ENCODE measurements at places on chromosomes 6 and 20.

- no peak for DNase-seq
Measured at GRCh38 chr6:167995302-167995701, 2.2 kb upstream of the KIF25 start.

DNA sequence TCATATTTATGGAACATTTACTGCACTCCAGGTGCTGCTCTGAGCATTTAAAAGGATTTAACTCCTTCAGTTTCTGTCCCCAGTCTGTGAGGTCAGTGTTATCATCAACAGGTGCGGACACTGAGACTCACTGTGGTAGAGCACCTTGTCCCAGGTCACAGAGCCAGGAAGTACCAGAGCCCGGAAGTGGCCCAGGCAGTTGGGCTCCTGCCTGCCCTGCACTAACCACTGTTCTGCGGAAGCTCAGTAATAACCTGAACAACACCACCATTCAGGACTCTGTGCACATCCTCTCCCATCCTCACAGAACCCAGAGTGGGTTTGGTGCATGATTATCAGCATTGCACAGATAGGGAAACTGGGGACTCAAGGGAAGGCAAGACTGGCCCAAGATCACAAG, 16.8 kb upstream of the SIRPG start:
- DNase-seq: no peak

- no peak for DNase-seq
Measured at GRCh38 chr20:4069751-4070150, 54.4 kb upstream of the RNF24 start.

GRCh38 chr6:35977308-35977707, 47.1 kb downstream of the SLC26A8 start:
- DNase-seq: no peak

GRCh38 chr20:16758454-16759180, 10.5 kb downstream of the OTOR start:
- DNase-seq: no peak

GRCh38 chr20:33687370-33687915, 1.3 kb upstream of the E2F1 start:
- DNase-seq: no peak

DNA sequence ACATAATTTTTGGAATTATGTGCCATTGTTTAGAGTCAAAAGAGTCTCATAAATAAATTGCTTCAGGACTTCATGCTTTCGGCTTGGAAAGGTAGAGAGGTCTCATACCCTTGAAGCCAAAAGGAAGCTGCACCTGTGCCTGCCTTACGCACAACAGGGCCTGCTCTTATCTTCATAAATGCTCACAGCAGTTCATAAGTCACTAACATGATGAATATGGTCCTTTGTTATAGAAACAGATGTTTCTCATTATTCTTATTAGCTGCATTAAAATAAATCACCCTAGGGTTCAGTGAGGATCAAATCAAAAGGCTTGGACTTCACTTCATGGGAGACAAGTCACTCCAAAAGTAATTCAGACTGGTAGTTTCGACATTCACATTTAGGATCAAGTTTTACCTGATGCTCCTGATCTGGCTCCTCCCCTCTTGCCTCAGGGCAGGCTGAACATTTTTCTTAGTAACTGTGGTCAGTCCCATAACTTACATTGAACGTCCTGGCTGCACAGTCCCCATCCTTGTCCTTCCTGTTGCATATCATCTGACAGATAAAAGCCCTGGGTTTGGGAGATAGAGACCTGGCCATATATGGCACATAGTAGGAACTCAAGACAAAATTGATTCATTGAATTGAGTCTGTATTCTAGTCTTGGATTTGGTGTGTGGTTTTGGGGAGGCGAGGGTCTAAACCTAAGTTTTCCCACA, 20.7 kb upstream of the SH3BGRL2 start:
- no peak for DNase-seq

- no peak for DNase-seq
Measured at GRCh38 chr6:31908791-31909190, 6.9 kb upstream of the ZBTB12 start.

GRCh38 chr6:5529733-5530132, 268.4 kb downstream of the FARS2 start:
- DNase-seq: no peak

DNA sequence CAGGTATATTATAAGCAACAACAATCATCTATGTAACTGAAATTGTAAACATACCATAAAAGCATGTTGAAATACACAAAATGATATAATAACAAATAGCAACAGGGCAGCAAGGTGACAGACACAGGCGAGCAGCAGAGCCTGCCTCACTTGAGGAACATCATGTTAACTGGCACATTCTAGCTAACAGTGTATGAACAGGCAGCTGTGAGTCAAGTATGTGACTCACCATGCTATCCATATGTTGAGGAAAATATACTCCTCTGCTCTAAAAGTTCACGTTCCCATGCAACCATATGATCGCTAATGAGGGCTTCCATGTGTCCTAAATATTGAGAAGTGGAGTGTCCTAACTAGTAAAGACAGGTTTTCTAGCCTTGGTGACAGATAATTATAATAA, 18.4 kb downstream of the SERAC1 start:
- DNase-seq: no peak

DNA sequence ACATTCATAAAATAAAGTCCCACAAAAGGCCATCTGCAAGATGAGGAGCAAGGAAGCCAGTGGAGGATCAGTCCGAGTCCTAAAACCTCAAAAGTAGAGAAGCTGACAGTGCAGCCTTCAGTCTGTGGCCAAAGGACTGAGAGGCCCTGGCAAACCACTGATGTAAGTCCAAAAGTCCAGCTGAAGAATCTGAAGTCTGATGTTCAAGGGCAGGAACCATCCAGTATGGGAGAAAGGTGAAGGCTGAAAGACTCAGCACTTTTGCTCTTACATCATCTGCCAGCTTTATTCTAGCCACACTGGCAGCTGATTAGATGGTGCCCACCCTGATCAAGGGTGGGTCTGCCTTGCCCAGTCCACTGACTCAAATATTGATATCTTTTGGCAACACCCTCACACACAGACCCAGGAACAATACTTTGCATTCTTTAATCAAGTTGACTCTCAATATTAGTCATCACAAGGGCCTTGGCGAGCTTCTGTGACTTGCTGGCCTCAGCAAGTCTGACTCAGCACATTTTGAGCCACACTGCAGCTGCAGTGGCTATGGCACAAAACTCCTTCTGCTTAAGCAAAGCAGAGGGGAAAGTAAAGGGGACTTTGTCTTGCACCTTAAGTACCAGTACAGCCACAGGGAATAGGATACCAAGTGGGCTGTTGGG, 1370.3 kb upstream of the CITED2 start:
- no peak for DNase-seq

DNA sequence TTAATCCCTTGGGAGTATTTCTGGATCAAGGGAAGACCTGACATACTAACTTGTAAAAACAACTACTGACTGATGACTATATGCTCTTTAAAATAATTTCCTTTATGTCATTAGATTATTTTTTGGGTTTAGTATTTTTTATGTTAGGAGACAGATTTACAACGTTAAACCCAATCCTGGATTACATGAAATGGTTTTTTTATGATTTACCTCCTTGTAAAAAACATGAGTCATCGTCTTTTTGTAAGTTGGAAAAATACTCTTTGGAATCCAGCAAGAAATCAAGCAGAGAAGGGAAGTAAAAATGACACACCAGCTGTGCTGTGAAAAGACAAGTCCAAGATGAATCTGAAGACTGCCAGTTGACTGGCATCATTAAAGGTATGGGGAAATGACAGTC, 6.7 kb downstream of the STK4 start:
- no peak for DNase-seq

DNA sequence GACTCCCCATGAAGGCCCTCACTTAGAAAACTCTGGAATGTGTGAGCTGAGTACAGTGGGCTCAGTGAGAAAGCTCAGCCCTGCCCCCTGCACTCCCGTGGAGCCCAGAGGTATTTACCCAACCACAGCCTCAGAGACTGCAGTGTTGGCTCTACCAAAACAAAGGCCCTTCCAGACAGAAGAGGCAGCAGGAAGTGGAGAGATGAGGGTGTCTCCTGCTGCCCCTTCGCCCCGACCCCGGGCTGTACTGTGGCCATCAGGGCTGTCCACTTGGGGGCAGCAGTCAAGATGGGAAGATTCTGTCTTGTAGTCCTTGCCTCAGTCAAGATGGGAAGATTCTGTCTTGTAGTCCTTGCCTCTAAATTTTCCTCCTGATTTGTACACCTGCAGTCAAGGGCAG, 341.3 kb downstream of the TAF4 start:
- no peak for DNase-seq
